ENCODE measurements at places on chromosomes 6 and 20. TPM values are rescaled to one million over a fixed set of nuclear protein-coding genes. Genes with fewer than 3 reads are reported as not detected.

Gene PLAGL1
- 25.6 TPM for total RNA-seq

- DNase-seq: no peak
Observed at GRCh38 chr6:119830494-119831295, 481.1 kb upstream of the MAN1A1 start.

DNA sequence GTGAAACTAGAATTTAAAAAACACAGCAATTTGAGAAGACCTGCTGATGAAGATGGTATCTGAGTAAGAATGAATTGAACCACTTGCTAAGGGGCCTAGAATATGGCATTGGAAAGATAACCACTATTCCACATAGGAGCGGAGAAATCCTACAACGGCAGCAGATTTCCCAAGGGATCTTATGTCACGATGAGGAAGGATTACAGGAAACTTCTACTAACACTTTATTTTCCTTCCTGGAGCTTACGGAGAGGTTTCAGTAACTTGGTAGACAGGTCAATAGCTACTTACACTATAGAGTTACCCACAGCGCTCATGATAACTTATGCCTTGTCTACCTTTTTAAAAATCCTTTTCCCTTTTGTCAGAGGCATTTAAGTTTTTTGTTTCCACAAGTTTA is 11.8 kb upstream of the TCF21 start:
- DNase-seq: no peak

- DNase-seq: no peak
Observed at GRCh38 chr20:64011366-64011779, 24.6 kb upstream of the C20orf204 start.

DNA sequence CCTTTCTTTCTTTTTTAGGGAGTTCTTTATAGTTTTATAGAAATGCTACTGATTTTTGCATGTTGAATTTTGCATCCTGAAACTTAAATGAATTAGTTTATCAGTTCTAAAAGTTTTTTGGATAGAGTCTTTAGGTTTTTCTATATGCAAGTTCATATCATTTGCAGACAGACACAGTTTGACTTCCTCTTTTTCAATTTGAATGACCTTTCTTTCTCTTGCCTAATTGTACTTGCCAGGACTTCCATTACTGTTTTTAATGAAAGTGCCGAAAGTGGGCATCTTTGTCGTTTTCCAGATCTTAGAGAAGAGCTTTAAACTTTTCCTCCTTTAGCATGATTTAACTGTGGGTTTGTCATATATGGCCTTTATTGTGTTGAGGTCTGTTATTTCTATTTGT is 21.1 kb upstream of the EDN1 start:
- DNase-seq: no peak

GRCh38 chr20:36158160-36158741 is 3.7 kb downstream of the EPB41L1 start:
- no peak for DNase-seq

GRCh38 chr6:98653179-98653578 is 181.2 kb upstream of the POU3F2 start:
- no peak for DNase-seq

GRCh38 chr20:47042464-47042863 is 147.8 kb downstream of the EYA2 start:
- no peak for DNase-seq

DNA sequence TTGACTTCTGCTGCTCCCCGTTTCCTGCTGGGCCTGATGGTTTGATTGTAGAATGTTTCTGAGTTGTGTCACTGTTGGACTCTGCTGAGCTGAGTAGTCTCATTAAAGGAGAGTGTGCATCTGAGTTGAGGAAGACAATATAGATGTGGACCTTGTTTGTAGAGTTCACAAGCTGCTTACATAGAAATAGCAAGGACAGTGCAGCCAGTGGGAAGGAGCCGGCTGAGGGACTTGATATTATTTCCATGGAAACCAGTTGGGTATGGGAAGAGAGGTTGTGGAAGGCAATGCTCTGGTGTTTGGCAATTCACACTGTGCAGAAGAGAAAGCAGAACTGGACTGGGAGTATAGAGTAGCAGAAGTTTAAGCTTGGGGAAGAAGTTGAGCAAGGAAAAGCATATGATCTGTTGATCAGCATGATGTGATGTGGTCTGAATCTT is 14.8 kb downstream of the IGF2R start:
- no peak for DNase-seq

DNA sequence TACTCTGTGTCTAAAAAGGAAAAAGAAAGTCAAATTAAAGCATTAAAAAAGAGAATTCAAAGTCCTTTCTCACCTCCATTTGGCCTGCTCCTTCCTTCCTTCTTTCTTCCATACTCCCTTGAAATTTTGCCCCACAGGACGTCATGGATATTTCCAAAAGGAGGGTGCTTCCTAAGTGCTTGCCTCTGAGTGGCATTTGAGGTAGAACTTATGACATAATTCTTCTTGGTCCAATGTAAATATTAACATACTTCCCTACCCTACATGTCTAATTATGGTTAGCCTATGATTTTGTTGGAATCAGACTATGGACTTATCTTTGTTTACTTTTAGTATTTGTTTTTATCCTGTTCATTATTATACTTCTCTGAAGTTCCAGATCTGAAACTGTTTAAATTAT is 132.3 kb downstream of the PFDN4 start:
- no peak for DNase-seq

GRCh38 chr6:28802417-28803336 is 121.1 kb downstream of the TRIM27 start:
- no peak for DNase-seq

Data from glomerular endothelial cell (primary cell).